ENCODE measurements at places on chromosomes 13 and 19.
A peak's percentile ranks its signal among the peaks of the same experiment; 100 is the strongest.

- DNase-seq, result no peak
Measured at GRCh38 chr13:52793515-52794061, 54.0 kb upstream of the CNMD start.

GRCh38 chr13:45120967-45121831 lies 889 bp downstream of the GTF2F2 start:
- DNase-seq, result peak; percentile 29

DNA sequence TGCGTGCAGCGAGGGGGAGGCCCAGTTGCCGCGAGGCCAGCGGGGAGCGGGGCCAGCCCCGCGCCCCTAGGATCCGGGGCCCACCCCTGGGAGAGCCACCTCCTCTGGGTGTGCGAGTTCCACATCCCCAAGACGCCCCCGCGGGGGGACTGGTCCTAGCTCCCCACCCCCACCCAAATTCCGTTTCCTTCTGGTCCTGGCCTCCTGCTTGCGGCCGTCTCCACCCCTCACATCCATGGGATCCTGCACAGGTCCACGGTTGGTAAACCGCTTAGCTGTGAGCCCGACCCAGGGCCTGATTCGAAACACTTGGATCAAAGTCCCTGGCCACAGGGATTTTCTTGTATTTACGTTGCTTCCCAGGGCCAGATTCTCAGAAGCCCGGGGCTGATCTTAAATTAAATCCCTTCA lies 324 bp upstream of the FBXO17 start:
- DNase-seq, result no peak

DNA sequence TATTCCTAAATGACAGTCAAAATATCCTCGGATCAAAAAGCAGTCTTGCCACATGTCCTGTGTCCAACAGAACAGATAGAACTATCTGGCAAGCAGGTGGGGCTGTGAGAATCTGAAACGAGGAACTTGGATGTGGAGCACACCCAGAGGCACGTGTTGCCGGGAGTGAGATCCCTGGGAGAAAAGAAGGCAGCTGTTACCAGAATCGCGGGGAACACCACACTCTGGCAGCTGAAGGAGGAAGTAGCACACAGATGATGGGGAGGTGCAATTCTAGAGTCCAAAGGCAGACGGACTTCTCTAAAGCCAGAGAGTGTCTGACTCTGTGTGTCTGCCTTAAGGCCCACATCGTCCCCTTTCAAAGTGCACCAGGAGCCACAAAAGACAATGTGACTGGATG lies 22.3 kb downstream of the SLC7A1 start:
- DNase-seq, result no peak

DNA sequence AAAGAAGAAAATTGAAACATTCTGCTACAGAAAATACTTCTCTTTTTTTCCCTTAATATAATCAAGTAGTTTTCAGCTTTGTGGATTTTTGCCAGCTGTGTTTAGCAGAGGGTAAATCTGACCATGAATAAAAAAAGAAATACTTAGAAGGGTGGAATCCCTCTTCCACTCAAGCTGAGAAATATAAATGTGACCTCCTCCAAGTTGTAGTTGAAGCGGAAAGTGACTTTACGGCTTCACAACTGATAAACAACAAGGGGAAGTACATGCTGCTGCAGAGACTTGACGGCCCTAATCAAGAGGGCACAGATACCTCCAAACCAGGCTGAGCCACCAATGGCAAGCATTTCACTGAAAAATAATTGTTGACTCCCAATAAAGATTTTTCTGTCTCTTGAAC lies 785.0 kb downstream of the SLITRK5 start:
- DNase-seq, result no peak

GRCh38 chr19:5157186-5157585 lies 183.4 kb downstream of the PTPRS start:
- no peak for DNase-seq

GRCh38 chr13:100175078-100175802 lies 86.3 kb downstream of the PCCA start:
- no peak for DNase-seq

GRCh38 chr19:41218615-41219507 lies at the start of gene AXL:
Gene AXL, plus strand, starts transcription at chr19:41219223. Its CDS starts 170 bp downstream, at chr19:41219393.
- DNase-seq, result no peak

- peak; percentile 77 for DNase-seq
Measured at GRCh38 chr19:47813304-47813994, 8.3 kb upstream of the CRX start.

DNA sequence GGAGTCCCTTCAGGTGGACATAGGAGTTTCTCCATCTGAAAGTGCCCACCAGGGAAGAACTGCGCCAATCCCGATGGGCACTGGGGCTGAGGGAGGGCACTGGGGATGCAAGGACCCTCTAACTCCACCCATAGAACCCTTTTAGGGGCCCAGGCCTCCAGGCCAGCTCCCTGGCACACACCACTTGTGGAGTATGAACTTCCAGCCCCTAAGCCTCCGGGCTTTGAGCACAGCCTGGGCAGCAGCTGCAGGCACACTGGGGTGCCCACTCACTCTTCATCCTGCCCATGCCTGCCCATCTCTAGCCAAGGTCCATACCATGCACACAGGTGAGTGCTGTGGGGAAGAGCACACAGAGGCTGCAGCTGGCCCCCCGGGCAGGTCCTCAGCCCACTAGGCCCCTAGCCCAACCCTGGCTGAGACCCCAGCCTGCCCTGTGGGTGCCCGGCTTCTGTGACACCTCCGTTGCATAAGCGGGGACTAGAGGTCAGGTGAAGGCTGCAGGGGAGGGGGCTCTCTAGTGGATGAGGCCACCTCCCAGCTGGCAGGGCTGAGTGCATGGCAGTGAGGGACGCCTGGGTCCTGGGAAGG lies 14.6 kb upstream of the SLC7A10 start:
- no peak for DNase-seq

DNA sequence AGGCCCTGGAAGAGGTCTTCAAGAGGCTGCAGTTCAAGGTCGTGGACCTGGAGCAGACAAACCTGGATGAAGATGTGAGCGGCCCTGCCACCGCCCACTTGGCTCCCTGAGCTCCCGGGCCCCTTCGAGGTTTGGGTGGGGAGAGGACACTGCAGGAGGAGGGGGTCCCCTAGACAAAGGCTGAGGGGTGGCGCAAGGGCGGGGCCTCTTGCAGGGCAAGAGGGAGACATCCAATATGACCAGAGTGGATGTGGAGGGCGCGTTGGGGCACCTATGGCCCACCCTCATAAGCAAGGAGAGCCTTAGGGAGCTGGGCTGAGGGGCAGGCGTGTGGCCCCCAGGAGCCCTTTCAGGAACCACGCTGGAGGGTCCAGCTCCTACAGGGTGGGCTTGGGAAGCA lies 20.2 kb downstream of the NKPD1 start:
- no peak for DNase-seq

- DNase-seq, result no peak
Measured at GRCh38 chr13:31361673-31362072, 161.9 kb downstream of the B3GLCT start.

All from activated CD4-positive, alpha-beta T cell treated with anti-CD3 and anti-CD28 coated beads, Interleukin-2, amount 50 U/mL, for 16 hours (primary cell).